ENCODE measurements at places on chromosomes 2 and 18.

DNA sequence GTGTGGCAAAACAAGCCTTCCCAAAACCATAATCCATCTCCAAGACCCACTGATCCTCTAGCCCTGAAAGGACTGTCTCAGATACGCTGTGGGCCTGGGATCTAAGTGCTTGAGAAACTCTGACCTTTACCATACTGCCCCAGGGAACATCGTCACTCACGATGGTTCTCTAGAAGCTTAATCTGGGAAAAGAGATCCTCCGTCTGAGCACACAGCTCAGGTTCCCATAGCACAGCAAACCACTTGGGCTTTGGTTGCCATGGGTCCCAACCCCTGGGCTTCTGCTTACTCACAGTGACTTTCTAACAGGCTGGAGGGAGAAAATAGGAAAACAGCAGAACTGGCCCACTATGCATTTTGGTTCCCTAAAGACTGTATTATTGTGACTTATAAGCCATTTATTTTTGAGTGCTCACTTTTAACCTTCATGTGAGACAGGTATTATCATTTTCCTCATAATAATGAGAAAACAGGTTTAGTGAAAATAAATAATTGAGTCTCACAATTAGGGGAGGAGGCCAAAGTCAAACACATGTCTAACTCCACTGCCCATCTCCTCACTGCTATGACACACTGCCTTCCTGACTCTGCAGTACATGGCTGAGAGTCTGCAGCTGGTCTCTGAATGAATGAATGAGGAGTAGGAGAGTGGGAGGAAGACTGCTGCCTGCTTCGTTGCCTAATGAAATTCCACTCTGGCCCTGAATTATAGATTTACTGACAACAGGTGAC lies 46.7 kb downstream of the REEP1 start:
- no peak for DNase-seq

- no peak for DNase-seq
Observed at GRCh38 chr18:48805826-48806535, 144.8 kb downstream of the SMAD7 start.

DNA sequence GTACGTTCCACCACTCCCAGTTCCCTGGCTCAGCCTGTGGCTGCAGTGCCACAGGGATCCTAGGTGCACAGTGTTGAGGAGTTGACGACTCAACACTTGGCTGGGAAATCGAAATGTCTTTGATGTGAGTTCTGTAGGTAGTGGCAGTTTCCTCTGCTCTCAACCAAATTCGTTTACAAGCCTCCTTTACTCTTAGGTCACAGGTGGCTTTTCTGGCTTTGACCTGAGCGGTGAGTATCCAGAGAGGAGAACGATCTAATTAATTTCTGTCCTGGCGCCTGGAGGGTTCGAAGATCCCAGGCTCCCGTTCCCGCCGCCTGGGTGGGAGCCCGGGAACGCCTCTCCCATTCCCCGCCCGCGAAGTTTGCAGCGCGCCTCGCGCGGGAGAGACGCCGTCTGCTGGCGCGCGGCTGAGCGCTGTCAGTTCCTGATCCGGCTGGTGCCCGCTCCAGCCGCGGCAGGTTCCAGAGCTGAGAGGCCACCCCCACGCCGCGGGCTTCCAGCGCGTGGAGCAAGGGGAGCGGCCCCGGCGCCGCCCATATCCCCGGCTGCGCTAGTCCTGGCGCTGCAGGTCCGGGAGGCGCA lies at the start of gene LAMA3:
TSS of gene LAMA3 (plus strand) at position 423 of the 585 bp plus-strand sequence. CDS start 231 bp downstream, outside the sequence.
- DNase-seq: peak; percentile 22

DNA sequence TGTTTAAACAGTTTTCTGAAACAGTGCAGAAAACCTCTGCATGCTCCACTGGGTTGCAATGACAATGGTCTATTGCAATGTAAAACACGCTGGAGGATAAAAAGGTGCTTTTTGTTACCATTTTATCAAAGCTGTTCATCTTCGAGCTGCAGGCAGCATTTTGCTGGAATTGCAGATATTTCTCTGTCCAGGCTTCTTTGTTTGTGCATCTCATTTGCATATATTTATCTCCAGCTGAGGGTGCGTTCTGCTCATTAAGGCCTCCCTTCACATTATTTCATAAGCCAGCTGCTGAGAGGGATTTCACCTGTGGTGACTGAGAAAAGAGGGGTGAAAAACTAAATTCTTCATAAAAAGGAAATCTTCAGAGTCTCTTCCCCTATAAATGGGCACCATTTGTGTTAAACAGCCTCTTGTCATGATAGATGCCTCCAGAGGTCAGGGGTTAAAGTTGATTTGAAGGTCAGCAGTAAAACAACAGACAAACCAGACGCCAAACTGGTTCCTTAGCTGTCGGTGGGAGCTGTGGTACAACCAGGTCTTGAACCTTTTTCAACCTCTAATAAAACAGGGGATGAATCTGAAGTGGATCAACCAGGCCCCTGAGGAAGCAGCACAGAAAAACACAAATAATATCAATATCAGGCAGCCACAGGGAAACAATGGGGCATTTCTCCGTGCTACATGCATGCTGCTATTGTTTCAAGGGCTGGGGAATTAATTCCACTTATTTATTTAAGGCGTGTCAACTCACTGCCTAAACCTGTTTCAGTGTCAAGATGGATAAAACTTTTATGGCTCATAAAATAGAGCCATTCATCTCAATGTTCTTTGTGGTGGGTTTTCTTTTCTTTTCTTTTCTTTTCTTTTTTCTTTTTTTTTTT lies 265.1 kb downstream of the MEIS1 start:
- no peak for DNase-seq

DNA sequence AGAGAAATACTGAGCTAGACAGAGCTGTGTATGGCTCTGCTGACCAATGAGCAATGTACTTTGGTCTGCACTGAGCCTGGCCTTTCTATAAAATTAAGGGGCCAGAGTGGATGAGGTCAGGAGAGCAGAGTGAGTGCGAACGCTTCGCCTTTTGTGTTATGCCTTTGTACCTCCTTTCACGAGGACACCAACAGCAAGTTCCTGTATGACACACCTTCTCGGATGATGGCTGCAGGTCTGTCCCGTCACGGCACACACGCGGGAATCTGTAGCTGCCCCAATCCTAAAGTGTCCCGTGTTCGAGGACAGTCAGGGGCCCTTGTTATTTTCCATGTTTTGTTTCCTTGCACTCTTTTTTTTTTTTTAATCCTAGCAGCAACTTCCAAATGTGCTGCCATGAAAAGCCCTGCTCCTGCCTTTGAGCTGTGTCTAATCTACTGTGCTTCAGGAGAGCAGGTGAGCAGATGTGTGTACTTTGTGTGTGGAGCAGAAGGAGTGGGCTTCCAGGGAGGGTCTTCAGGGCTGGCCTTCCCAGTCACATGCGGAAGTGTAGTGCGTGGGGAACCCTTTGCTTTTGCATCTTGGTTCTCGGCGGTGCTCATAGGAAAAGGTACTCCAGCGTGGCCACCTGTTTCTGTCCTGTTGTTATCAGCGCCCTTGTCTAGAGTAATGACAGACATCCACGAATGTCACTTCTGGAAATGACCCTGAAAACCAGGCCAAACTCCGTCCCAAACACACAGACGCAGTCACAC lies 213.2 kb downstream of the NDUFA10 start:
- no peak for DNase-seq

DNA sequence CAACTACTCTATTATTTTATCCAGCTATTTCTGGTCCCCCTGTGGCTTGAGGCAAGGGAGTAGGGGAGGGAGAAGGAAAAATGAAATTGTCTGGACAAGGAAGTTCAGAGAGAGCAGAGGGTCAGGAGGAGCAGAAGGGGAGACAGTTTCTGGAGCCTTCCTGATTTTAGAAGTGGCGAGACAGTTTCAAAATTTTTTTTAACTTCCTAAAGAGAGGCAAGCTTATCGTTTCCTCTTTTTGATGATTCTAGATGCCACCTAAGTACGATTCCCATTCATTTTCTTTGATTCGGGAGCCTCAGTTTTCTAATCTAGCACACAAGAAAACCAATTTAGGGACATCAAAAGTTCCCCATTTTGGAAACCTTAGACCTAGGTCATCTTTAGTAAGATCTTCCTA lies 96.9 kb upstream of the B3GNT2 start:
- no peak for DNase-seq

- peak; percentile 93 for DNase-seq
Observed at GRCh38 chr2:65024149-65024829, 31.9 kb upstream of the CEP68 start.

DNA sequence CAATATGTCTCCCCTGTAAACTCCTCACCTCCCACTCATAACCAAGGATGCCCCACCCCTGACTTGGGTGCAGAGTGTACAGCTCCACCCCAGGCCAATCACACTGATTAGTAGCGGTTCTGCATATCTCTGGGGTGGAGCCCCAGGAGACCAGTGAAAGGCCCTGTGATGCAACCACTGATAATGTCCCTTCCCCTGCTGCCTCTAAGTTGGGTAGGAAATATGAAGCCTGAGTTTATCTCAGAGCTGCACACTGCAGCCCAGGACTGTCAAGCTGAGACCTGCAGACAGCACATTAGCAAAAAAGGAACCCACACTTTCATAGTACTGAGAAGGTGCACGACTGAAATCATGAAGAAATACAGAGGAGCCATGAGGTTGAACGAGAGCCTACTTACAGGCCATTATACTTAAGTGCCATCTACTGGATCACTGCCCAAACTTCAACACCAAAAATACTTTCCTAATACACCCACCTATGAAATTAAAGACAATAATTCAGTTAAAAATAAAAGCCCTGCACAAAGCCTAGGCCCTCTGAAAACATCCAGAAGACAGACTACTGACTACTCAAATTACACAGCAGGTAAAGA lies 455.4 kb upstream of the LRRTM4 start:
- no peak for DNase-seq

GRCh38 chr2:174666845-174667244 lies 69.2 kb upstream of the WIPF1 start:
- no peak for DNase-seq

- DNase-seq: no peak
Observed at GRCh38 chr2:58155160-58155778, 85.9 kb downstream of the FANCL start.

DNA sequence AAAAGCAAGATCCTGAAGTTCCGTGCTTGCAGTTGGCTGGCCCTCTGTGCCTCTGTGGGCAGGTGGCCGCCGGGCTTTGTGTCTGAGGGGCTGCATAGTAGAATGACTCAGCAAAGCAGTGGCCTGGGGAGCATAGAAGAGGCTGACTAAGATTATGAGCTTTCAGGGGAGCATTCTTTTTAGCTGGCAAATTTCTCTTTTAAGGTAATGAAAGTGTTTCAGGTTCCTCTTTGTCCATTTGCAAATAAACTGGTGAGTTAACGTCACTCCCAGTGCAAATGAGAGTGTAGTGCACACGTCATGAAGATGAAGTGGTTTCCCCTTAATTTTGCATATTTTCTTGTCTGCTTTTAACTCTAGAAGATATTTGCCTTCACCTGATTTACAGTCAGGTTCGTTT lies 98.6 kb downstream of the BCL2L11 start:
- no peak for DNase-seq

- DNase-seq: no peak
Observed at GRCh38 chr2:200635251-200635650, 49.4 kb downstream of the AOX1 start.

- DNase-seq: peak; percentile 54
Observed at GRCh38 chr2:171086352-171087290, 74.1 kb downstream of the TLK1 start.

- DNase-seq: no peak
Observed at GRCh38 chr2:64467096-64467843, 13.3 kb downstream of the LGALSL start.

DNA sequence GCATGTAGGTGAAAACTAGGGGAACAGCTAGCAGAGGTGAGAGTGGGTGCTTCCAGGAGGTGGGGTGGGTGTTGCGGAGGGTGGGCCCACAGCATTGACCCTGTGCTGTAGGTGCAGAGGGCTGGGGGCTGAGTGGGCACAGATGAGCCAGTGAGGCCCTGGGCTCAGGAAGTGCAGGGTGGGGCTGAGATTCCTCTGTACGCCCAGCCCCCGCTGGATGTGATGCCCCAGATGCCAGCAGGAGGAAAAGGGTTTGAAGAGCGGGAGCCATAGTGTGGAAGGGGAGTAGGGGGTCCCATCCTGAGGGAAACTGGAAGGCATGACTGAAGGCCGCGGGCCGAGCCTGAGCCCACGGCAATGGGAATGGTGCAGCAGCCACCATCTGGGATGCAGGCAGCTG lies 14.1 kb upstream of the OTOS start:
- no peak for DNase-seq

GRCh38 chr2:60794271-60794863 lies 38.3 kb downstream of the PAPOLG start:
- DNase-seq: peak; percentile 18

- DNase-seq: no peak
Observed at GRCh38 chr2:240324312-240325015, 111.0 kb upstream of the GPC1 start.

GRCh38 chr18:933082-933481 lies 28.4 kb downstream of the ADCYAP1 start:
- DNase-seq: no peak

DNA sequence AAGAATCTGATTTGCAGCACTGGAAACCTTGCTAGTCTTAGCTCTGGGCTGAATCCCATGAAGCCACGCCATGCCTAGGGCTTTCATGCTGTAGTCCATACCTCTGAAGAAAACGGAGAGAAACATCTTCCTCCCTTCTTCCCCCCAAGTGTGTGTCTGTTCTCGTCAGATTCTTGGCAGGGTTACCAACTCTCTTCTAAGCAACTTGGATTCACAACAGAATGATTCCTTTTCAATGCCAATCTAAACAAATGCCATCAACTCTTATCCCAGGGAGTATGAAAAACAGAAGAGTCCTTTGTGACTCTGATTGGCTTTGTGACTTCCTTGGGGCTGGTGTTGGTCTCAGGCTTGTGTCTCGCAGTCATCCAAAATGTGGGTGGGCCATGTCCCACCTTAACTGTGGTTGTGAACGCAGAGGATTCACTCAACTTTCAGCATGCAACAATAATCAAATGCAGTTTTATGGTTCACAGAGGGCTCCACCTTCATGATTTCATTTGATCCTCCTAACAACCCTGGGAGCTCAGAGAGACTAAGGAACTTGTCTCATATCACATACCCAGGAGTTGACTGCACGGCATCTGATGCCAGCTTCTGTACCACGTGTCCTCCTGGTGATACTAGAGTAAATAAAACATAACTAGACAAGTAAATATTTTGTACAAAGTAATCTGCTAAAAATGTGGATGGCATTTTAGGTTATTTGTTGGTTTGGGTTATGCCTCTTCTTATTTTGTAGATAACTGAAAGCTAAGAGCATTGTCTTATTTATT lies 186.0 kb upstream of the TNP1 start:
- no peak for DNase-seq

GRCh38 chr2:126796931-126797621 lies 101.6 kb upstream of the TEX51 start:
- DNase-seq: no peak

- no peak for DNase-seq
Observed at GRCh38 chr18:3541549-3542386, 91.8 kb downstream of the TGIF1 start.

DNA sequence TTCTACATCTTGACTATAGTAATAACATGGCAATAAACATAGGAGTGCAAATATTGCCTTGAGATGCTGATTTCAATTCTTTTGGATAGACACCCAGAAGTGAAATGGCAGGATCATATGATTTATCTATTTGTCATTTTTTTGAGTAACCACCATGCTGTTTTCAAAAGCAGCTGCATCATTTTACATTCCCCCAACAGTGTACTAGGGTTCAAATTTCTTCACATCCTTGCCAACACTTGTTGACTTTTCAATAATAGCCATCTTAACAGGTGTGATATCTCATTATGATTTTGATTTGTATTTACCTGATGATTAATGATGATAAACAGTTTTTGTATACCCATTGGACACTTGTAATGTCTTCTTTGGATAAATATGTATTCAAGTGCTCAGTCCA lies 90.8 kb downstream of the STRADB start:
- no peak for DNase-seq
